ENCODE measurements at places on chromosomes 2 and 18.

DNA sequence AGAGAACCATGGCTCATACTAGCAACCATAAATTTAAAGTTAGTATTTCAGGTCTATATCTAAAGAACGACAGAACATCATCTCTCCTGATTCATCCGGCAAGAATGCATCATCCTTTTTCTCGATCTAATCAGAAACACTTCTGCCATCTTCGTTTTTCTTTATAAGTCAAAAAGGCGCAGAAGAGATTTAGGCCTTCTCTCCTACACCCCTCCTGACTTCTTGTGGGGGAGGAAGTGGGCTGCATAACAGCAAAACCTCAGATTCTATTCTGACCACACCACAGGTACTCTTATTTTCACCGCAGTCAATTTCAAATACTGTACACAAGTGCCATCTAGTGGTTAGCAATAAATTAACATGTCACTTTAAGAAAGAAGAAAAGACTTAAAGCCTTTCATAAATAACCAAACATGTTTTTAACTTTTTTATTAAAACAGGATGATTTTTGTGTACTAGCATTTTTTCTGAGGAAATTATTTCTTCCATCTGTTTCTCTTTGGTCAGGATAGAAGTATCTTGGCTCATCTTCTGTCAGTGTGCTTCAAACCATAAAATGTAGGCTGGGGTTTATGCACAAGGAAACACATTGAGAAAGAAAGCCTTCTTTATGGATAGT, 48.4 kb upstream of the PIK3C3 start:
- no peak for DNase-seq

DNA sequence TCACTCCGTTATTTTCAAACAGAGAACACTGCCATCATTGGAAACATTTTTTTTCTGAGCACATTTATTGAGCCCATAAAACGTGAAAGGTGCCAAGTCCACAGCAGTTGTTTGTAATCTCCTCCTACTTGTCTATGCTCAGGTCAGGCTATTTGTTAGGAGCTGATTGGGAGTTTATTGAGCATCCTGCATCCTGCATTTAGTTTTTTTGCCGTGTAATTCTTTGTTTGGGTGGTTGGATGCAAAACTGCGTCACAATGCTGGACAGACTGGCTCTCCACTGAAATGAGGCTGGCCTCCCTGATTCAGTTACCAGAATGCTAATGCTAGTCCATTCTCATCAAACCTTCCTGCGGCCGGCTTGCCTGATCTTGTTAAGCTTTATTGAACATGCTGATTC, 71.4 kb downstream of the RAPGEF4 start:
- no peak for DNase-seq

- DNase-seq: no peak
These were observed 107.1 kb downstream of the LYPD6B start for GRCh38 chr2:149145314-149146295.

DNA sequence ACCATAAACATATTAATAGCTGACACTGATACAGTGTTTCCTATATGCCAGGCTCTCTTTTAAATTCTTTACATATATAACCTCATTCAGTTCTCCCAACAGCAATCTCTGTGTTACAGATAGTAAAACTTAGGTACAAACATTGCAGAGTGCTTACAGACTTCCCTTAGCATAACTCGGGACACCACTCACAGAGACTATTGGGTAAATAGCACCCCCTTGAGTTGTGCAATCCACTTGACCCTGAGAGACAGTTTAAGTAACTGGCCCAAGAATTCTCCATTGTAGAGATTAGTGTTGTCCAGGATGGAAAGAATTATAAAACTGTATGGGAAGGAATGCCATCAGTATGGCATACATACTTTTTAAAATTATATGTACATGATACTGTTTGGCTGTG, 110.1 kb downstream of the POLE4 start:
- DNase-seq: no peak

DNA sequence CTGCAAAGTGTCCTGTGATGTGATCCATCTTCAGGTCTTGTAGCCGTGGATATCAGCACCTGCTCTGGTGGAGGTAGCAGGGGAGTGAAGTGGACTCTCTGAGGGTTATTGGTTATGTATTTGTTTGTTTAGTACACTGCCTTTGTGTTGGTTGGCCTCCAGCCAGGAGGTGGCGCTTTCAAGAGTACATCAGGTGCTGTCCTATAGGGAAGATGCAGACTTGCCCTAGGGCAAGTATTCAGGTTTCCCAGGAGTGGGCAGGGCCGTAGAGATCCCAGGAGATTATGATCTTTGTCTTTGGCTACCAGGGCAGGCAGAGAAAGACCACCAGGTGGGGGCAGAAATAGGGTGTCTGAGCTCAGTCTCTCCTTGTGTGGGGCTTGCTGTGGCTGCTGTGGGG, 411.8 kb downstream of the SOX11 start:
- no peak for DNase-seq

- DNase-seq: no peak
These were observed 8.3 kb downstream of the EFR3B start for GRCh38 chr2:25050128-25050527.

- DNase-seq: no peak
These were observed 123.9 kb upstream of the CD302 start for GRCh38 chr2:159921752-159922404.

DNA sequence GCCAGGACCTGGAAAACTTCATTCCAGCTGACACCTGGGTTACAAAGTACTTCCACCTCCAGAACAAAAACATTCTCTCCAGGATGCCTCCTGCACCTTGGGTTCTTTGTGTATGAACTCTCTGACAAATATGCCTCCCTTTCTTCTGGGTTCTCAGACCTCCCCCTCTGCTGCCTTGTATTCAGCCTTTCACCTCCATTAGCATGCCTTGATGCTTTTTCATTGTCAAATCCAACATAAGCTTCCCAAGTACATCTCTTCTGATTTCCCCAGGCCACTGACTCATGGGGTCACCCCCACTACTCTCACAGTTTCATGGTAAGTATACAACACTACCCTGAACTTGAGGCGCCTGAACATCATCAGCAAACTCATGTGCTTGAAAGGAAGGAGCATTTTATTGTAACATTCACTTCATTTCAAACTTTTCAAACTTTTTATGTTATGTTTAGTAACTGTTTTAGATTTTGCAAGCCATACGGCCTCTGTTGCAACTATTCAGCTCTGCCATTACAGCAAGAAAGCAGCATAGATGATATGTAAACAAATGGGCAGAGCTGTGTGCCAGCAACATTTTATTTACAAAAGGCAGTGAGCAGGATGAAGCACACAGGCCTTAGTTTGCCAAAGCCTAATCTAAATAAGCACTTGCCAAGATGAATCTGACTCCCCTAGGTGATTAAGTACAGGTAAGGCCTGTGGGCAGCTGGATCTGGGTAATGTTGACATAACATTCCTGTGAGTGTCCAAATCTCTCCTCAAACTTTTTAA, 32.5 kb upstream of the MRPS9 start:
- DNase-seq: no peak

DNA sequence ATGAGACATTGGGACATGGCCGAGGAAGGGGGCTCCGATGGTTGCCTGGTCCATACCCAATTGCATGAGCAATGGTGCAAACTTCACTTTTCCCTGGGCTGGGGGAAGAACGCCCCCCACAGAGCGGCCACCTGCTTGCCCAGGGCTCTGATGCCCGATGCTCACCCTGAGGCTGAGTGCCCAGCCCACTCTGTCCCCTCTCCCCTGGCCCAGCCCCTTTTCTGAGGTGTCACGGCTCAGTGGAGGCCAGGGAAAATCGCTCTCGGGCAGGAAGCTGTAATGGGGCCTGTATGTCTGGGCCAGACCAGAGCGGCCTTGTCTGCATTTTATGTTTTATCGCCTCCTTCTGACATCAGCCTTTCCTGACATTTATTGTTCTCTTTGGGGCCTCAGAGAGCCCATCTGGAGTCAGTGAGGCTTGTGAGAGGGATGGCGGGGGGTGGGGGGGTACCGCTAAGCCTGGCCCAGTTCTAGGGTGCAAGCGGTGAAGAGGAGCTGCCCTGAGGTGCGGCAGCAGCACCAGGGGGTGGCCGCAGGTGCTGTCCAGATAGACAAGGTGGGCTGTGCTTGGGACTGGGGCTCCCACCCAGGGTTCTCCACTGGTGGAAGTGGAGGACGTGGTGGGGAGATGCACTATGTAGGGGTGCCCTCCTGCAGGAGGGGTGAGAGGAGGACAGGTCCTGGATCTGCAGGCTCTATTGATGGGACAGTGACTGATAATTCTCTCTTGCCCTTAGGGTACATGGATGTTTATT, 46.2 kb downstream of the INHBB start:
- DNase-seq: peak; percentile 46

- no peak for DNase-seq
These were observed 22.1 kb upstream of the COL6A3 start for GRCh38 chr2:237435844-237436587.

GRCh38 chr18:2218101-2218500, 353.2 kb downstream of the METTL4 start:
- DNase-seq: no peak

DNA sequence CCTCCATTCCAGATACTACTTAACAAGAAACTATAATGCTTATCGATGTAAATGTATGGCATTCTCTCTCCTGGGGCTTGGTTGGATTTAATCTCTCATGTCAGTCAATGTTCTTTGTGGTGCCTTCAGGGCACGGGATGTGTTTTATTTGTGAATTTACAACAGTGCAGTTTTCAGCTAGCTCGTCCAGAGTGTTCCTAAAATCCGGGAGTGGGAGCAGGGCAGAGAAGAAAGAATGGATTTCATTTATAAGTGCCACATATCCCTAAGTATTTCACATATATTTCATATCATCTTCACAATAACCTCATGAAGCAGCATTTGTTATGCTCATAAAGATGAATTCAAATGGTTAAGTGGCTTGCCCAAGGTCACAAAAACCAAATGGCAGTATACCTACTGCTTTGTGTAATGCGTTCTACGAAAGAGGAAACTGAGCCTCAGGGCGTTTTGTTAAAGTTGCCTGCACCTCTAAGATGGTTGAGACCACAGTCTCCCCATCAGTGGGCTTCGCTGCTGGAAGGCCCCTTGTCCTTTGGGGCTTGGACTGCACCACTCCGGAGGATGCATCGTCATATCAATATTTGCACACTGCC, 134.7 kb upstream of the MGAT5 start:
- DNase-seq: no peak

DNA sequence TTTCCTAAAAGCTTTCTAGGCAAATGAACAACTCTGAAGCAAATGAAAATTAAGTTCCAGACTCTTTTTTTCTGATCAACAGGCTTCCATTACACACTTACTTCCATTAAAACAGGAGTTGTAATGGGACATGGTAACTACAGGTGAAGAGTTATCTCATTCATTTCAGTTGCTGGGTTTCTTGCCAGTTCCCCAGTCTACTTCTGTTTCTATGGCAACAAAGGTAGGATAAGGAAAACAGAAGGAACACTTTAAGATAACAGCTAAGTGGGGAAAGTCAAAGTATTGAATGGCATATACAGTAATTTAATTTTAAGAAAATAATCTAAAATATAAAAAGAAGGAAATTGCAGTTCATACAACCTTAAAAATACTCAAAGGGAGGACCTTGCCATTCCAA, 25.1 kb downstream of the BAZ2B start:
- DNase-seq: no peak

GRCh38 chr2:173520918-173521317, 166.2 kb downstream of the CDCA7 start:
- no peak for DNase-seq

GRCh38 chr2:7024261-7024660, 107.0 kb downstream of the RNF144A start:
- no peak for DNase-seq

DNA sequence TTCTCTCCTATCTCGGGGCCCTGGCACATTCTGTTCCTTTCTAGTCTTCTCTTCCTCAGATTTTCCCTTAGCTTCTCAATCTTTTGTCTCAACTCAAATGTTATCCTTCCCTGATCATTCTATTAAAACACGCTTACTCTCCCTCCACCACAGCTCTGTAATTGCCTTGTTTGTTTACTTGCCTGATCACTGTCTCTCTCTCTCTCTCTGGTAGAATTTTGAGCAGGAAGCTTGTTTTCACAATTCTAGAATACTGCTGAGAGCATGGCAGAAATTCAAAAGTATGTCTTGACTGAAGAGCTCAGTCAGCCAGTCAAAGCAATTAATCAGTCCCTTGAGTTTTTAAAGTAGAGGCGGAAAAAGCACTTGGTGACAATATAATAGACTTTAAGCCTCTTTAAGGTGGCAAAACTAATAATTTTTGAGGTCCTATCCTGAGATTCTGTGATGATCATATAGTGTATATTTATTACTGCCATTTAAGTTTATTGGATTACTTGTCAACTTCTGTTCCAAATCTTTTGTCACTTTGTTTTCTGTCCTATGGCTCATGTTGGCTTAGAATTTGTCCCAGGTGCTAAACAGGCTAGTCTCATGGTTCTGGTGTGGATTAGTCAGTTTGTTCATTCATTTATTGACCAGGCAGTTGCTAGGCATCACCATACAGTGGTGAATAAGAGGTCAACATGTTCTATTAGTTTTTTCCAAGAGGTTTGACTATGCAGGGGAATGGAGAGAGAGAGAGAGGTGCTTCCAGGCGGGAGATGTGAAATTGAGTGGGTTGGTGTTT, 2.3 kb downstream of the PSMD1 start:
- DNase-seq: no peak

GRCh38 chr2:23436346-23437098, 51.5 kb downstream of the KLHL29 start:
- peak; percentile 46 for DNase-seq

DNA sequence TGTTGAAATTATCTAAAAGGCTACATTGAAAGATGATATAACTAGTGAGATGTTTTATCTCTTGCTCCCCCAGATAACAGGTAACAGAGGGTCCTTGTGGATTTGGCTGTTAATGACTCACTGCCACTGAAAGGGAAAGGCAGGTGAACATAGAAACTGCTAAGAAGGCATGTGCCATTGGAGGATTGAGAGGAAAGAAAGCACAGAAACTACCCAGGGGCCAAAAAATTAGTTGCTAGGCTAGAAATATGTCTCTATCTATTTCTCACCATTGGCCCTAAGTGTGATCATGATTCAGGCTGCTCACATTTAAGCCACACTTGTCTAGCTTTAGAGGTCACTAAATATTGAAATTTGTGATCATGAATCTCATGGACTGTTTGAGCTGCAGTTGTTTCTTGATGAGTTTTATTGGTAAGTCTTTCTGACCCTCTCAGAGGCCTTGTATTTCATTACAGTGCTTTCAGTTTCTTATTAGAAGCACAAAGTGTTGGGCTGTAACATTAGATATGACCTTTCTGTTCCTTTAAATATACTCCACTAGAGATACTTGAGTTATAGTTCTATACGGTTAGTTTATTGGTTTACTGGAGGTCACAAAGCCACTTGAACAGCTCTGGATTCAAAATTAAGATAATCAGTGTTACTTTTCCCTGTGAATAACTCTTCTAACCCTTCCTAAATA, 26.2 kb downstream of the NAB1 start:
- DNase-seq: no peak

DNA sequence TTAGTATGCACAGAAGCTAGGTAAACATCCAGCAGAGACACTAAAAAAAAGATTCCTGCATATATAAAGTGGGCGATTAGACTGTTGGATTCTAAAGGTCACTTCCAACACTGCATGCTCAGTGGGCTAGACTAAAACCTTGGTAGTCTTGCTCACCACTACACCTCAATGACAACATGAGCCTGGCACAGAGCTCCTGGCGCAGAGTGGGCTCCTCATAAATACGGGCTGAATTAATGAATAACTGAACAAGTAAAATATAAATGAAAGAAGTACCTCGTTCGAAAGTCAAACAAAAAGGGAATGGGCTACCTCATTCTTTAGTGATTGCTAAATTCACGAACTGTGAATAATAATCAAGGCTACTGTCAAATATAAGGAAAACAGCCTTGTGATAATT, 185.3 kb downstream of the STK39 start:
- DNase-seq: no peak

All from coronary artery (tissue), 2 donors.